ENCODE measurements at places on chromosomes 11 and 22.

DNA sequence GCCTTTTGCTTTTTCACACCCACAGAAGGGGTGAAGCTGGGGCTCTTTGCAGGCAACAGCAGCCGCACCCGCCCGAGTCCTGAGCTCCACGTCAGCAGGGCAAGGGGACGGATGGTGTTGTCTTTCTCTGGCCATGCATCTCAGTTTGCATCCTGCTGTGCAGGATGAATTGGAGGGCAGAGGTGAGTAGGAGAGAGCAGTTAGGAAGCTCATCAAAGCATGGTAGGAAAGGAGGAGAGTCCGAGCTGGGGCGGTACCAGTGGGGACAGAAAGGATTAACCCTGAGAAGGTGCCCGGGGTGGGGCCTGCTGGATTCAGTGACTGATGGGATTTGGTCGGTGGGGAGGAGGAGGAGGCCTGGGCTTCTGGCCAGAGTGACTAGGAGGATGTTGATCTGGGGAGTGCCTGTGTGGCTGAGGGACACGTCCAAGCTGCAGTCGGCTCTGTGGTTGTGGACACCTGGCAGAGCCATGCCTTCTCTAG, 14.6 kb downstream of the FAM83F start:
- no peak for DNase-seq

GRCh38 chr22:31893460-31893859, 50.9 kb upstream of the YWHAH start:
- DNase-seq: no peak

GRCh38 chr11:122714484-122714883, 59.0 kb downstream of the UBASH3B start:
- DNase-seq: no peak

DNA sequence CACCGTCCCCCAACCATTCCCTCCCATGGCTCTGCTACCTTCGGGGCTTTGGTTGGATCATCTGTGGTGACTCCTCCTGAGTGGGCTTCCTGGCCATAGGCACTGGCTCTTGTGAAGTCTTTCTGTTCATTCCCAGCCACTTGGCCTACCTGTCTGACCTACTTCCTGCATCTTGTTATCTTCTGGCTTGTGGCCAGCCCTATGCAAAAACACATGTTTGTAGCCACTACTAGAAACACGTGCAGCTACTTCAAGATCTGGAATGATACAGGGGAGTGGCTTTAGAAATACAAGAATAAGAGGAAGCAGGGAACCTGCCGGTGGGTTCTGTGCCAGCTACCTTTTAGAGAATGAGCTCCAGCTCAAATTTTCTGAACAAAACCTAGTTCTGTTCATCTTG, 20.9 kb downstream of the RCOR2 start:
- no peak for DNase-seq

- no peak for DNase-seq
These were observed 19.2 kb upstream of the KDM2A start for GRCh38 chr11:67099831-67100324.

DNA sequence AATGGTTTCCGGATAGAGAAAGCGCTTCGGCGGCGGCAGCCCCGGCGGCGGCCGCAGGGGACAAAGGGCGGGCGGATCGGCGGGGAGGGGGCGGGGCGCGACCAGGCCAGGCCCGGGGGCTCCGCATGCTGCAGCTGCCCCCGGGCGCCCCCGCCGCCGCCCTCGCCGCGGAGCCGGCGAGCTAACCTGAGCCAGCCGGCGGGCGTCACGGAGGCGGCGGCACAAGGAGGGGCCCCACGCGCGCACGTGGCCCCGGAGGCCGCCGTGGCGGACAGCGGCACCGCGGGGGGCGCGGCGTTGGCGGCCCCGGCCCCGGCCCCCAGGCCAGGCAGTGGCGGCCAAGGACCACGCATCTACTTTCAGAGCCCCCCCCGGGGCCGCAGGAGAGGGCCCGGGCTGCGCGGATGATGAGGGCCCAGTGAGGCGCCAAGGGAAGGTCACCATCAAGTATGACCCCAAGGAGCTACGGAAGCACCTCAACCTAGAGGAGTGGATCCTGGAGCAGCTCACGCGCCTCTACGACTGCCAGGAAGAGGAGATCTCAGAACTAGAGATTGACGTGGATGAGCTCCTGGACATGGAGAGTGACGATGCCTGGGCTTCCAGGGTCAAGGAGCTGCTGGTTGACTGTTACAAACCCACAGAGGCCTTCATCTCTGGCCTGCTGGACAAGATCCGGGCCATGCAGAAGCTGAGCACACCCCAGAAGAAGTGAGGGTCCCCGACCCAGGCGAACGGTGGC, 15.7 kb downstream of the PIK3IP1 start:
- no peak for DNase-seq

- DNase-seq: no peak
These were observed 1.4 kb upstream of the KCNQ1OT1 start for GRCh38 chr11:2701230-2701629.

- no peak for DNase-seq
These were observed 28.5 kb upstream of the ABCC8 start for GRCh38 chr11:17505146-17505545.

DNA sequence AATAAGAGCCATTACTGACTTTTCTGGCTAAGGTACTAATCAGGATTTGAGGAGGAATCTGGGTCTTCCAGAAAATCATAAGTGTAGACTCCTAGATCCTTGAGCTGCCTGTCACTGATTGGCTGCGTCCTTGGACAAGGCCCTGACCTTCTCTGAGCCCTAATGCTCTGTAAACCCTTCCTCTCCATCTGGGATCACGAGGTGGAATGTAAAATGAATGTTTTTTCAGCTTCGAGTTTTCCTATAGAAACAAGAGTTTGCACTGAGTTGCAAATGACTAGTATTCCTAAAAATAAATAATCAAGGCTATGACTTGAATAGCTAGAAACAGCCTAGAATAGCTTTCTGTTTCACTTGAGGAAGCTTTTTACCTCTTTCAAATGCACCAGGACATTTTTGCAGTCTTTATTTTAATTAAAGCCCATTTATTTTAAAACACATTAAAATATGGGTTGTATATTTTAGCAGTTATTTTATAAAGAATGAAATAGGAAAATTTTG, 1.1 kb upstream of the DIXDC1 start:
- peak; percentile 91 for DNase-seq

DNA sequence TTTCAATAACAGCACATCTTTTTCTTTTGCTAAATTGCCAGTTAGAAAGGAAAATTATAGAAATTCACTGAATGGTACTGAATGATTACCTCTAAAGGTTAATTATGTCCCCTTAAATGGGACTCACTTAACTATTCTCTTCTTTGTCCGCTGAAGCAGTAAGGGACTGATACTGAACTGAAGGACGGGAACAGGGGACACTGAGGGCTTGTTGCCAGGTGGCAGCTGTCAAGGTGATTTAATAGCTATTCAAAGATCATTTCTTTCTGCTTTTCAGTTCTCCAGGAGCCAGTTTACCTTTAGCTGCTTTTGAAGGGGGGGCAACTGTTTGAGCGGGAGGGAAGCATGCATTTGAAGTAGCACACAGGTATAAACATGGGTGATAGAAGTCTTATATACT, 325.4 kb upstream of the CCDC90B start:
- no peak for DNase-seq

GRCh38 chr11:57458060-57458409, 2.3 kb upstream of the RTN4RL2 start:
- DNase-seq: no peak

DNA sequence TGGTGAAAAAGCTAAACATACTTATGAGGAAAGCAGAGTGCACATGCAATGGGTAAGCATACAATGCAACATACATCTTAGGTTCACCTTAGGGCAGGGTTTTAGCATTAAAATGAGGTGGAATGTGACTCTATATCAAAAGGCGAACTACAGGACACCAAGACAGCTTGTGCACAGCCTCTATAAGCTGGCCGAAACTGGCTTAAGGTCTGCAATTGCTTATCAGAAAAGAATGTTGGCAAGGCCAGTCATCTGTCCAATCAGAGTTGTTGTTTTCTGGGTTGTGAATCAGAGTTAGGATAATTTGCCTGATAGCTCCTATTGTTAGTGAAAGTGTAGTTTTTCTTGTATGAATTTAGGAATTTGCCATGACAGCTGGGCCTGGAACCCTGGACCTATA, 76.5 kb downstream of the LRRC4C start:
- peak; percentile 14 for DNase-seq

GRCh38 chr11:96486890-96487611, 97.2 kb downstream of the JRKL start:
- peak; percentile 30 for DNase-seq

DNA sequence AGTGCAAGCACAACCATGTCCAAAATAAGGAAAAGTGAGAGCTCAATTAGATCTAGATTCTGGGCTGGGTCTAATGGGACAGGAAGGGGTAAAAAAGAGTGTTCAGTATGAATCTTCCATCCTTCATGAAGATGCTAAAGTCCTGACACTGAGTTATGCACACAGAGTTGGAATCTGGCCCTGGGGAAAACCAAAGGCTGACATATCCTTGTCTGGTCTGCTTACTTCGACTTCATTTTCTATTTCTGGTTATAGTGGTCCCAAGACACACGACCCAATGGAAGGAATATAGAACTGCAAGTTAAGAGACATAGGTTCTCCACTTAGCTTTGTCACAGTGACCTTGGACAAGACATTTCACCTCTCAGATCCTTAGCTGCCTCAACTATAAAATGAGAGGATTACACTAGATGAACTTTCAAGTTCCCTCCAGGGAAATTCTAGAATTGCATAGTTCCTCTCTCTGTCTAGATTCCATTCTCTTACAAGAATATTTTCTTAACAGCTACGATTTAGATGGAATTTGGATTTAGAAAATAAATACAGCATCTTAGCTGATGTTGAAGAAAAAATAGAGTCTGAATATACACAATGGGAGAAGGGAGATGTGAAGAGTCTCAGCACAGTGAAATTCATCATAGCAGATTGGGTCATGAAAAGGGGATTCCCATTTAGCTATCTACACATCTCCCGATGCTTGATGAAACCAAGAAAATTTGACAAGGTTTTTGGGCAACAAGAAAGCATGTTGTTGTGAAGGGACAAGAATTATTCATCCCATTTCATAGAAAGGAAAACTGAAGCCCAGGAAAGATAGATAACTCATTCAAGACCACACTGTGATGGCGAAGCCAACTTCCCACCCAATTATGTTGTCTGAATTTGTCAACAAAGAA, 3.3 kb downstream of the BLID start:
- DNase-seq: no peak

GRCh38 chr11:49208006-49208721, at the start of gene FOLH1:
FOLH1 (minus strand) TSS chr11:49208602; CDS start chr11:49208409, 193 bp downstream.
- peak; percentile 94 for DNase-seq

DNA sequence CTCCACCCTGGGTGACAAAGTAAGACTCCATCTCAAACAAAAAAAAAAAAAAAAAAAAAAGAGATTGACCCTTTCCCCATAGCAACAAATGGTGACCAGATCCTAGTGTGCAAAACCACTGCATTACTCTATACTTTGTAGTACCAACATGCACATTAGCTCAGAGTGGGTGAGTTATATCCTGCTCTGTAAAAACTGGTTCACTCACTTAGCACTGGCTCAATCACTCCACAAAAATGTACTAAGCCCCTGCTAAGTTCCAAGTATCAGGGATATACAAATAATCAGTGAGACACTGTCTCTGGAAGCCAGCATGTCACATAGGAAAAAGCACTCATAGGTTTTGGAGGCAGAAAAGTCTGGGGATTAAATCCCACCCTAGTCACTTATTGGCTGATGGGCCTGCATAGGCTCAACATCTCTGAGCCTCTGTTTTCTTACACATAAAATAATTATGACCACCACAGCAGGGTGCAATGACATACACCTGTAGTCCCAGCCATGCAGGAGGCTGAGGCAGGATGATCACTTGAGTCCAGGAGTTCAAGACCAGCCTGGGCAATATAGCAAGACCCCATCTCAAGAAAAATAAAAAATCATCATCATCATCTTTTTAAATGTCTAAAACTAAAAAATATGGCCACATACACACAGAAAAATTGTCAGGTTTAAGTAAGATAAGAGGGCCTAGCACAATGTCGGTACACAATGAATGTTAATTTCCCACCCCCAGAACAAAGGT, 11.9 kb downstream of the FAM168A start:
- no peak for DNase-seq
